ENCODE measurements at places on chromosomes 16 and 17.

DNA sequence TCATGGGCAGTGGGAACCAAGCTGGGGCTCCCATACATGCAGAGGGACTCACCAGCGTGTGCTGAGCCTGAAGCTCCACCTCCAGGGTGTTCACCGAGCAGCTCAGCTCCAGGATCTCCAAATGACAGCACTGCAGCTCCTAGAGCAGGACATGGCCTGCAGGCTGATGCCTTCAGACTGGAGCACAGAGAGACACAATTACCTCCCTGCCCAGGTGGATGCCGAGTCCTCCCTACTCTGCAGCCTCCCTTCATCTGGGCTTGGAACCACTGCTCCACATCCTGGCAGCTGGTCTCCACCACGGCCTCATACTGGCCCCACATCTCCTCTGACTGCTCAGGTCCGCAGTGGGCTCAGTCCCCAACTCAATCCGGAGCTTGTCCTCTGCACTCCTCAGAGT is 8.2 kb upstream of the KRT38 start:
- DNase-seq = no peak

DNA sequence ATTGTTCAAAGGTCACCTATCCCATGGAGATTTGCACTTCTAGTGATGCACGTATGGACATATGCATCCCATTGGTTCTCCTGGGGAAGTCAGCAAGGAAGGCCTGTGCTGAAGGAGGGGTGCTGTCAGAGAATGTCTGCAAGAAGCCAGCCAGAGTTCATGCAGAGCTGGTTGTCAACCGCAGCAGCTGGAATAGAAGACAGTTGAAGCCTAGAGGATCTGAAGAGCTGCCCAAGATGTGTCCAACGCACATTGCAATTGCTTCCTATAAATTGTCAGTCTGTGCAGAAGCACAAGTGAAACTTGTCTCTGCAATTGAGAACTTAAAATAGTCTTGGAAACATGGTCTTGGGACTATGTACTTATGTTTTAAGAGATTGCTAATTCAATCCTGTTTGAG is 82.1 kb upstream of the CNTNAP4 start:
- DNase-seq = no peak

- no peak for DNase-seq
These were observed 20.4 kb upstream of the NUP93 start for GRCh38 chr16:56709443-56710040.

DNA sequence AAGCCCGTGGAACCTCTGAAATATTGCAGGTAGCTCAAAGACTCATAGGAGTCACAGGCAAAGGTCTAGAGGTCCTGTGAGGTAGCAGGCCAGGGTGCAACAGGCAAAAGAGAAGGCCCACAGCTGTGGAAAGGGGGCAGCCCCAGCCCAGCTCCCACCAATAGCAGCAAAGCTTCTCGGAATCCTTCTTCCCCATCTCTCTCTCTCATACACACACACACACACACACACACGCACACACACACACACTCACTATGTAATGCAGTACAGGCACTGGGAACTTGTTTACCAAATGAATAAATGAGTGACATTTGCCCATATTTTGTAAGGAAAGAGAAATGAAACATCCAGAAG is 16.8 kb upstream of the SUPT4H1 start:
- no peak for DNase-seq

GRCh38 chr16:13439766-13440165 is 480.2 kb upstream of the ERCC4 start:
- no peak for DNase-seq

- DNase-seq = no peak
These were observed 589.8 kb downstream of the HS3ST4 start for GRCh38 chr16:26281381-26282110.

- no peak for DNase-seq
These were observed 151.5 kb downstream of the LGALS9B start for GRCh38 chr17:20315821-20316220.

DNA sequence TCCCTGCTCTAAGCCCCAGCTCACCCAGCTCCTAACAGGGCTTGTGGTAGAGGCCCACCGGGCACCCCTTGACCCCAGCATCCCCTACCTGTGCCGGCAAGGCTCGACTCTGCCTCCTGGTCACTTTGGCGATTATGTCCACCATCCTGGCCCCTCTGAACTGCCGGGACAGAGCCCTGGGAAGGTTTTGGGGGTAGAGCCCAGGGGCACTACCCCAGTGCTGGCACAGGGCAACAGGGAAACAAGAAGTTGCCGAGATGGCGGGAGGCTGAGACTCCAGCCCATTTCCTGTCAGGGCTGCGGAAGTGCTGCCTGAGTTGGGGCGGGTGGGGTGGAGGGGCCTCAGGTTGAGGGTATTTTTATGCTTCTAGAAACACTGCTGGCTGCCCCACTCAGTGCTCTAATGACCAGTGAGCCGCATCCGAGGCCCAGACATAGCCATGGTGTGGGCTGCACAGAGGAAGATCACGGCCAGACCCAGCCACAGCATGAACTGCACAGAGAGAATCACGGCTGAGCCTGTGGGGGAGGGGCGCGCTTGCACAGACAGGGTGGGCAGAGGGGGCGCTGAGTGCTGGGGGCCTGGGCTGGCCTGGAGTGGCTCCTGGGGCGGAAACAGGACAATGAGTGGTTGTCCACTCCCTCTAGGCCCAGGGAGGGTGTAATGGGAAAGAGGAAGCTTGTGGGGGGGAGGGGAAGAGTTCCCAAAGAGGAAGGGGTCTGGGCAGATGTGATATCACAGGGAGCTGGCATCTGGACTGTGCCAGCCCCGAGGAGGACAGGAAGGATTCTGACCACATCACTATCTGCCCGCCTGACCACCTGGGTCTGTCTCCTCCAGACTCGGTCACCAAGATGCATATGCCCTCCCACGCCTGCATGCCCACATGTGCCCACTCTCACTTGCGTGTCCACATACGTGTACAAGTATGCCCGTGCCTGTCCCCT is 22.3 kb downstream of the ARHGAP27 start:
- DNase-seq = peak; percentile 70

DNA sequence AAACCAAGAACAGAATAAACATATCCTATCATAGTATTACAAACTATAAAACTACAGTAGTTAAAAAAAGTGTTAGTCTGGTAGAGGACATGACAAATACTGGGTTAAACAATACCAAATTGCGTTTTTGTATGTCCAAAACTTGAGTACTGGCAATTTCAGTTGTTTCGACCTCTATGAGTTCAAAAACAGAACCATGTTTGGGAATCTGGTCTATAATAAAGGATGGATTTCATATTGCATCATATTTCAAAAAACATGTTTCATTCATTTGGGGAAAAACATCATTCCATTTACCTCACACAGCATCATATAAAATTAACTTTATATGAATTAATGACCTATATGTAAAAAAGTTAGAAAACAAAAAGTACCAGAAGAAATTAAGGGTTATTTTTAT is 81.8 kb downstream of the TRIM37 start:
- DNase-seq = no peak

Measured in CD14-positive monocyte (primary cell).